ENCODE measurements at places on chromosomes 13 and 19.

- DNase-seq: no peak
These were observed 40.4 kb upstream of the GRTP1 start for GRCh38 chr13:113404366-113404722.

DNA sequence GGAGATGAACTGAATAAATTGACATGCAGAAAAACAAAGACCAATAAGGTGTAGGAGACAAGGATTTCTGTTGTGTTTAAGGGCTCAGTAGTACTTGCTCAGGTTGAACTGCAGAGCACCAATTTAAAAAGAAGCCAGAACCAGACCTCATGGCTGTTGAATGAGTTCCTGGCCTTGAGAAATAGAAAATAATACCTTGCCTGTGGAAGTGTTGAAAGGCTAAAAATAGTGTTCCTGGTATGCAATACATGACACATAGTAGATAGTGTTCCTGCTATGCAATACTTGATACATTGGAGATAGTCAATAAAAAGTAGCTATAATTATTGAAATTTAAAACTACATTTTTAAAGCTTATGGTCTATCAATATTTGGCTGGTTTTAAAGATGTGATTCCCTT lies 595.8 kb downstream of the PCDH9 start:
- no peak for DNase-seq

DNA sequence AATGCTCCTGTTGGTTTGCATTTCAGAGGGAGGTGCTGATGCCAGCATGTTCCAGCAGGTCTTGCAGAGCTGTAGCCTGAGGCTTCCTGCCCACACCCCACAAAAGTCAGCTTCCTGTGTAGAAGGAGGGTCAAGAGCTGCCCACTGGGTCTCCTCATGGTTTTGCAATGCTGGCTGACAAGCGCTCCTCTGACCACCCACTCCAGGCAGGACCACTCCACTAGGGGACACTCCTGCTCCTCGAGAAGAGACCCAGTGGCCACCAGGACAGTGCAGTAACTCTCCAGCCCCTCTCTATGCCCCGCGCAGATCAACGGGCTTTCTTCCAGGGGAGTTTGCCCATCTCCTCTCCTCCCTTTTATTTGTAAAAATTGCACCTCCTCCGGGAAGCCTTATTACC lies 72.9 kb upstream of the UQCRFS1 start:
- no peak for DNase-seq

GRCh38 chr19:39299404-39299803 lies 3.2 kb downstream of the IFNL1 start:
- no peak for DNase-seq

DNA sequence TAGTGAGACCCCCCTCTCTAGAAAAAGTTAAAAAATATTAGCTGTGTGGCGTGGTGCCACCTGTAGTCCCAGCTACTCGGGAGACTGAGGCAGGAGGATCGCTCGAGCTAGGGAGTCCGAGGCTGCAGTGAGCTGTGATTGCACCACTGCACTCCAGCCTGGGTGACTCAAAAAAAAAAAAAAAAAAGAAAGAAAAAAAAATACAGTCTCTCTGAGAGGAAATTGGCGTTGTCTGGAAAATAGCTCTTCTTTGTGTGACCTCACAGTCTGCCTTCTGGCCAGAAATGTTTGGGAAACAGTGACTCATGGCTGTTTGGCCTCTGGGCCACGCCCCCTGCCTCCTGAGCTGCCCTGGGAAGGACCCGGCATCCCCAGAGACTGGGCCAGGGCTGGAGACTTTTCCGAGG lies 10.7 kb downstream of the MARCHF2 start:
- DNase-seq: no peak

DNA sequence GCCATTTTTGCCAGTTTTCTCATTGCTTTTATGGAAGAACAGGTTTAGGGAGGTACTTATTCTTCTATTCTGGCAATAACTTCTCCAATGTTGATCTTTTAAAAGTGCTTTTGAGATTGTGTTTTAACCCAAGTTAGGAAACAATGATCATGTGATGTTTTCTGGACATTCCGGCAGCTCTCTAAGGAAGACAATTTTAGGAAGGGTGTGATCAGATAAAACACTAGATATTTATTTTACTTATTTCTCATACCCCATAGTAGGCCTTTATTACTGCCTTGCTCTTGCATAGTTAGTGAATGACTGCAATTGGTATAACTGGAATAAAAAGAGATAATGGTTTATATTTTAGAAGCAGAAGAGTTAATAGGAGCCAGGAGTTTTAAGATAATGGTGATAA lies 68.4 kb upstream of the SPATA13 start:
- no peak for DNase-seq

Data from NCI-H2081 (cell line).